ENCODE measurements at places on chromosomes 5 and 9. TPM values are rescaled to one million over a fixed set of nuclear protein-coding genes. Genes with fewer than 3 reads are reported as not detected.

Gene PCDHGC4
- 1.1 TPM for total RNA-seq

Gene C5orf58
- total RNA-seq = not detected

Gene SLC45A2
- total RNA-seq = not detected

Gene ACOT12
- total RNA-seq = not detected

Gene EIF4E1B
- total RNA-seq = not detected

Gene PCDHA6
- total RNA-seq = not detected

Gene ARHGEF37
- total RNA-seq = 1.2 TPM

Data from GM12878 (cell line).